ENCODE measurements at places on chromosomes 7 and 10.

DNA sequence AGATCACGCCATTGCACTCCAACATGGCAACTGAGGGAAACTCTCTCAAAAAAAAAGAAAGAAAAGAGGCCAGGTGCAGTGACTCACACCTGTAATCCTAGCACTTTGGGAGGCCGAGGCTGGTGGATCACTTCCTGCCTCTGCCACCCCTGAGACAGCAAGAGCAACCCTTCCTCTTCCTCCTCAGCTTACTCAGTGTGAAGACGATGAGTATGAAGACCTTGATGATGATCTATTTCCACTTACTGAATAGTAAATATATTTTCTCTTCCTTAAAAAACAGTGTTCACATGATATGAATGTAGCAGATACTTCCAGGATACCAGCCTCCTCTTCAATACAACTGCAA, 2.1 kb upstream of the ZKSCAN1 start:
- DNase-seq = no peak

- no peak for DNase-seq
Observed at GRCh38 chr7:50851891-50852290, 69.2 kb upstream of the GRB10 start.

- DNase-seq = no peak
Observed at GRCh38 chr7:141290973-141291372, 217.1 kb downstream of the TMEM178B start.

- no peak for DNase-seq
Observed at GRCh38 chr7:88357781-88358525, 51.3 kb upstream of the STEAP4 start.

DNA sequence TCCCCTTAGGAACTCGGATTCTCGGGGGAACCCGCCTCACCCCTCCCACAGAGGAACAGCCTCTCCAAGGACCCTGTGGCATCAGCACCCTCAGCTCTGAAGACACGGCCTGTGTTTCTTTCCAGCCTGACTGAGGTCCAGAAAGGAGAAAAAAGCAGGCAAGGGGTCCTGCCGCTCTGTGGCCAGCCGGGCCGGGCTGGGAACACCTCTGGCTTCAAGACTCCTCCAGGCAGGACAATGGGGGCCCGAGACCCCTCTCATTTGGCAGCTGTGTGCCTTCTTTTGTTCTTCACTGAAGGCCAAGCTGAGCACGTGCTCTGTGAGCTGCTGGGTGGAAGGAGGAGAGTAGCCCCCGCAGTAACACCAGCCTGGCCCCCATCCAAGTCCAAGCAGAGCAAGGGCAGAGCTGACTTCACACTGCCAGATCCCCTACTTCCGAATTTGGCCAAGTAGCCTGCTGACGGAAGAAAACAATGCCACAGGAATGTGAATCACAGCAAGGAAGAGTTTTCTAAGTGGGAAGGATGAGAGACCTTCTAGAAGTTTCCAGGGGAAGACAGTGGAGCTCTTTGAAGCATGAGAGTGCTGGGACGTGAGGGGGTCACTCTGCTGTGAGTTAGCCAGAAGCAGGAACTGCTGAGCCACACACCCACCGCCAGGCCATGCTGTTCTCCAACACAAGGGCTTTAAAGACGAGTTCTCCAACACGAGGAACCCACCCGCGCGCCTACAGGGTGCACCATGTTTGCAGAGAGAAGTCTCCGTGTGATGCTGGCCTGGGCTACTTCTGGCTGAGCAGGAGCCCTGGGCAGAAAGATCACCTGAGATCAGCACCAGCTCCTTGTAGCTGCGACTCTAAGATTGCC, 3.1 kb downstream of the CNPY1 start:
- DNase-seq = no peak

Data from BJ (cell line).